ENCODE measurements at places on chromosomes 12 and 14. TPM values are rescaled to one million over a fixed set of nuclear protein-coding genes. Genes with fewer than 3 reads are reported as not detected.

GRCh38 chr12:96850676-96851075 is 56.4 kb upstream of the NEDD1 start:
- DNase-seq, result no peak

- no peak for DNase-seq
Measured at GRCh38 chr12:47107446-47107845, 27.7 kb upstream of the AMIGO2 start.

- DNase-seq, result no peak
Measured at GRCh38 chr12:89370421-89370831, 18.1 kb upstream of the DUSP6 start.

DNA sequence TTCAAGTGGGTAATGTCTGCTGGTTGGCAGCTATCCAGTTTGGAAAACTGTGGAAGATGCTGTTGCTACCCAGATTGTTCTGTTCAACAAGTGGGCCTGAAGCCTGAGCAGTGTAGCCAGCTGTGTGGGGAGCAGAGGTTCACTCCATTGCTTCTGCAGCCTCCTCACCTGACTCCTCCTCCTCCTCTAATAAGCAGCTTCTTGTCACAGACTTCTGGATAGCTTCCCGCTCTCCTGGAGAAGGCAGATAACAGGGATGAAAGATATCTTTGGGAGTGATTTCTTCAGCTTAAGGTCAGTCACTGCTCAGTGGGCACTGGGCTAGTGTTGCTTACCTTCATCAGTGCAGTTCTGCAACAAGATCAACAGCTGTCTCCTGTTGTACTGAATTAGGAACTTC is 2.0 kb downstream of the POP5 start:
- no peak for DNase-seq

DNA sequence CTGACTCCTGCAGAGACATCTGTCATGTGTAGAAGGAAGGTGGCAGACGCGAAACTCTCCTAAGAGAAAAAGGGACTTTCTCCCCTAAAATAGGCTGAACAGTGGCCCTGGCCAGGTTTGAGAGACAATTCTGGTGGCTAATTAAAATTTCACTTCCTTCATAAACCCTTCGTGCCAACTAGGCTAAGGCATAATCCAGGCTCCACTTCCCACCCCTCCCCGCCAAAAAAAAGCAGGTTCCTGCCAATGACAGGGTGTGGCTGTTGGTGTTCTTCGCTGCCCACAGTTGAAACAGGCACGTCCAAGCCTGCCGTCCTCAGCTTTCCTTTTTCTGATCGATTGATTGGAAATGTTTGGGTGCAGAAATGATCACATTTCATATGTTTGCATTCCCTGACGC is 144.6 kb downstream of the GCH1 start:
- DNase-seq, result no peak

DNA sequence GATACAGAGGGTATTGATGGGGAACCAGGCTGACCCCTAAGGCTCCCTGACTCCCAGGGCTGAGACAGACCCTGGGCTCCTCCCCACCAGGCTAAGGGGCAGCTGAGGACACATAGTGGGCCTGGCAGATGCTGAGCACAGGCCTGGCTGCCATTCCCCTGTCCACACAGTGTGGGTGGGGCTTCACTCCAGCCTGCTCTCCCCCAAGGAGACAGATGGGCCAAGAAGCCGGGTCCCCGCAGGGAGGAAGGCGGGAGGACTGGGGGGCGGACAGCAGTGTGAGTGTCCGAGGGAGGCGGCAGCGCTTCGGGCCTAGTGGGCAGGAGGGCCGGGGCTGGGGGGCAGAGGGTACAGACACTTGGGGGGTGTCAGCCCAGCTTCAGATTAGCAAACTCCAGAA is 32.0 kb downstream of the RFLNA start:
- no peak for DNase-seq

DNA sequence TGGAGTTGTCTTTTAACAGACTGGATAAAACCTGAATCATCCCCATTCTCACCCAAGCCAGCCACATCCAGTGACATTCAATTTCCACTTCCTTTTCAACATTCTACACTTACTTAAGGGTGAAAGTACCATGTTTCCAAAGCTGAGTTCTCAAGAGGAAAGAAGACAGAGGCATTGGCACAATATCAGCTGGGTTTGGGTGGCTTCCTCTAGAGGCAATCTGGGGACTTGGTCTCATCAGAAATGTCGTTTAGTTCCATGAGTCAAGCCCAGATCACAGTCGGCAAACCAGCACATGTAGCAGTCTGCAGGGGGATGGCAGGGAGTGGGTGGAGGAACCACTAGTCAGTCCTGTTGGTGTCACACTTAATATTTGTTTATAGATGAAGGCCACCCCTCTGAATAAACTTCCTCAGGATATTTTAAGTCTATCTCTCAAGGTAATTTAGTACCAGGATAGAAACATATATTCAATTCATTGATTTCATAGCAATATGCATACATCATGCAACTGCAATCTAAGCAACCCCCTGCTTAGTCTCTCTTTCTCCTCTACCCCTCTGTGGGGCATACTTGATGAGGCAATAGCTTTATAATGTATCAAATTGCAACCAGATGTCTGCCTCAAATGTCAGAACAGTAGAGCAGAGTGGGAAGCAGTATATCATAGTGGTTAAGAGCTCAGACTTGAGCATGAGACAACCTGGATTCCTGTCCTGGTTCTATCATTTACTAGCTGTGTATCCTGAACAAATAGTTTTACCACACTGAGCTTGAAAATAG is 3.0 kb downstream of the SRRM4 start:
- DNase-seq, result no peak

GRCh38 chr14:68797121-68797670 is 4.3 kb upstream of the ZFP36L1 start:
- peak; percentile 28 for DNase-seq

GRCh38 chr14:26596543-26597061 is 1.2 kb downstream of the NOVA1 start:
- DNase-seq, result no peak

DNA sequence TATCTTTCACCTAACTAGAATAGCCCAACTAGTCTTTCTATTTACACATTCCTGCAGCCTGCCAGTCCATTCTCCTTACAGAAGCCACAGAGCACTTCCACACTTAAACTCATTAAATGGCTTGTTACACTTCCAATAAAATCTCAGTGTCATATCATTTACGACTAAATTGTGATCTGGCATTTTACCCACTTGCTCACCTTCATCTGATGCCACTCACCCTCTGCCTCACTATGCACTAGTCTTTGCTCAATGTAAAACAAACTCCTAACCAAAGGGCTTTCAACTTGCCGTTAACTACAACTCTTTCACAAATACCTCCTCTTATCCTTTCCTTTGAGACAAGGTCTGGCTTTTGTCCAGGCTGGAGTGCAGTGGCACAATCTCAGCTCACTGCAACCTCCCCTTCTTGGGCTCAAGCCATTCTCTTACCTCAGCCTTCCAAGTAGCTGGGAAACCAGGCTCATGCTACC is 24.1 kb downstream of the YAF2 start:
- DNase-seq, result no peak

DNA sequence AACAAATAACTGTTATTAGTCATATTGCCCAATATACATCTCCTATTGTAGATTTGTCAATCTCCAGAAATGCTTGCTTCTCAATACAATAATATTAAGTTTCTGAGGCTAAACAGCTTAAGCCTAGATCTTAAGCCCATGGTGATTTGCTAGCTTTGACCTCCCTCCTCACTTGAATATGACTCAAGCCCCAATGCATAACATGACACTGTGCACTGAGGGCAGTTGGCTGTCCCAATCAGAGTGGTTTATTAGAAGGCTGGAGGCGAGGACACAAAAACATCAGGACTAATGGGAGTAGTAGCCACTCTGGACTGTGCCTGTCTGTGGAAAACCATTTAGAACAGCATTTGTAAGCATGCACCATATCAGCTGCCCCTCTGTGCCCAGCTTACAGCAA is 81.1 kb upstream of the GTF2A1 start:
- no peak for DNase-seq

- no peak for DNase-seq
Measured at GRCh38 chr14:41034969-41035368, 571.7 kb upstream of the LRFN5 start.

DNA sequence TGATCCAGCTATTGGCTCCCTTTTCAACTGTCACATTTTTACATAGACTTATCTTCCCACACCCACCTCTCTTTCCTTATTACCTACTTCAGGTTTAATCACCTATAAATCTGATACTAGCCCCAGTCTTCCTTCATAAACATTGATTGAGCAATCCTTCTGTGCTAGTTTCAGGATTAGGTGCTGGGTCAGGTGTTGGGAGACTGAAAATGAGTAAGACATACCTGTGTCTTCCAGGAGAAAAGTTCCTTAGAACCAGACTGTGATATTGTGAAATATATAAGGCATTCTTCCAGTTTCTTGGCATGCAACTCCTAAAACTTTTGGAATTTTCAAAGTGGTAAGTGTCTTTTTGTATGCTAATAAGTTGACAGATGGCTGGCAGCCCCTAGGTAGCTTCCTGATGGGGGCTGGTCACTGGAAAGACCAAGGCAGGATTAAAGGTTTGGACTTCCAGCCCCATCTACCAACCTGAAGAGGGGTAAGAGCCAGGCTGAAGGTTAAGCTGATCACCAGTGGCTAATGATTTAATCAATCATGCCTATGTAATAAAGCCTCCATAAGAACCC is 4.6 kb downstream of the ANO6 start:
- DNase-seq, result no peak

- no peak for DNase-seq
Measured at GRCh38 chr14:54617467-54617866, 50.5 kb downstream of the SAMD4A start.

- no peak for DNase-seq
Measured at GRCh38 chr12:130829391-130830245, 9.4 kb downstream of the STX2 start.

DNA sequence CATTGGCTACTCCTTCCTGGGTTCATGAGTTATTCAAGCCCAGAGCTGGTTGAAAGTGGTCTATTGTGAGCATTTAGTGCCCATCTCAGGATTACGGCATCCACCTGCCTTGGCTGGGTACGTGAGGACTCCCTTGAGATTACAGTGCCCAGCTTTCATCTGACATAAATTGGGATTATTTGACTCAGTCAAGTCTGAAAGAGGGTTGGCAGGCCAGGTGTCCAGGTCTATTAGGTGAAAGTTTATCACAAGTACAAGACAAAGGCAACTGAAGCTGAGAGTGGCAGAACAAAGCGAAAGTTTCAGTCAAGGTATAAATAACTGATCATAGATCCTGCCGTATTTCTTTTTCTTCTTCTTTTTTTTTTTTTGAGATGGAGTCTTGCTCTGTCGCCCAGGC is 84.6 kb upstream of the ATF7IP start:
- DNase-seq, result no peak

DNA sequence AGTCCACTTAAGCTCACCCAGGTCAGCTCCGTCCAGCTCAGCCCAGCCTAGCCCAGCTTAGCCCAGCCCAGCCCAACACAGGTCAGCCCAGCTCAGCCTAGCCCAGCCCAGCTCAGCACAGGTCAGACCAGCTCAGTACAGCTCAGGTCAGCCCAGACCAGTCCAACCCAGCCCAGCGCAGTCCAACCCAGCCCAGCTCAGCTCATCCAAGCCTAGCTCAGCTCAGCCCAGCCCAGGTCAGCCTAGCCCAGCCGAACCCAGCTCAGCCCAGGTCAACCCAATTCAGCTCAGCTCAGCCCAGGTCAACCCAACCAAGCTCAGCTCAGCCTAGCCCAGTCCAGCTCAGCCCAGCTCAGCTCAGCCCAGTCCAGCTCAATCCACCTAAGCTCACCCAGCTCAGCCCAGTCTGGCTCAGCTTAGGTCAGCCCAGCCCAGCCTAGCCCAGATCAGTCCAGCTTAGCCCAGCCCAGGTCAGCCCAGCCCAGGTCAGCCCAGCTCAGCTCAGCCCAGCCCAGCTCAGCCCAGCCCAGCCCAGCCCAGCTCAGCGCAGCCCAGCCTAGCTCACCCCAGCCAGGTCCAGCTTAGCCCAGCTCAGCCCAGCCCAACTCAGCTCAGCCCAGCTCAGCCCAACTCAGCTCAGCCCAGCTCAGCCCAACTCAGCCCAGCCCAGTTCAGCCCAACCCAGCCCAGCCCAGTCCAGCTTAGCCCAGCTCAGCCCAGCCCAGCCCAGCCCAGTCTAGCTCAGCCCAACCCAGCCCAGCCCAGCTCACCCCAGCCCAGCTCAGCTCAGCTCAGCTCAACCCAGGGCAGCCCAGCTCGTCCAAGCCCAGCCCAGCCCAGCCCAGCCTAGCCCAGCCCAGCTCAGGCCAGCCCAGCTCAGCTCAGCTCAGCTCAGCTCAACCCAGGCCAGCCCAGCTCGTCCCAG is 184.0 kb downstream of the TMEM121 start:
- no peak for DNase-seq

DNA sequence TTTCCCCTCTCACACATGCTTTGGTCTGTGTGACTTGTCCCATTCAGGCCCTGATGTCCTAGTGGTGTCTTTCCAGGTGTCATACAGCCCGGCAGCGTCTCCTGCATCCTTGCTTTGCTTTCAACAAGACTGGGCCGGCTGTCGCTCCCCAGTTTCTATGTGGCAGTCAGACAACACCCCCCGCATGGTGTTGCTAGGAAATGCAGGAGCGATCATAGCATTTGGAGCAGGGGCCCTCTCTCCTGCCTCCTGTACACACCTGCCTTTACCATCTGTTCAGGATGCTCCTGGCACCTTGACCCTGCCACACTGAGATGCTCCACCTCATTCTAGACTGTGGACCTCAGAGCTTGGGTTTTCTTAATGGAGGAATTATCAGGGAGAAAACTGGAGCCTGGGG is 29.5 kb downstream of the CACNA1C start:
- DNase-seq, result no peak

DNA sequence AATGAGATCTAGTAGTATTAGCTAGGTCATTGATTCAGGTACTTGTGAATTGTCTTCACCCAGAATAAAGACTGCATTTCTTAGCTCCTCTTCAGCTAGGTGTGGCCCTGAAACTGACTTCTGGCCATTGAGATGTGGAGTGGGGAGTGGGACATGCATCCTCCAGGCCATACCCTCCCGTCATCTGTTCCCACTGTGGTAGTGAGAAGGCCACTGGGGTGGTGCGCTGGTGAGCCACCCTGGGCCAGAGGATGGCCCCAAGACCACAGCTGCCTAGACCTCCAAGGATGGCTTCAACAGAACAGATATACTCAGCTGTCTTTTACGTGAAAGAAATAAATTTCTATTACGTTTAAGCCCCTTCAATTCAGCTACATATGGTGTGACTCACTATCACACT is 36.5 kb downstream of the TRIM9 start:
- DNase-seq, result no peak

GRCh38 chr14:101027966-101028365 is 124.4 kb upstream of the RTL1 start:
- DNase-seq, result no peak

The TPH2 gene
- total RNA-seq, result not detected

The PDE3A gene
- total RNA-seq, result 0.02 TPM

The PTPRQ gene
- not detected for total RNA-seq

The OTOGL gene
- total RNA-seq, result not detected

The ACVRL1 gene
- total RNA-seq, result 1.4 TPM

The RASSF3 gene
- total RNA-seq, result 39.2 TPM

The RNASE3 gene
- total RNA-seq, result not detected

The CMAS gene
- total RNA-seq, result 73.3 TPM

The CIROP gene
- not detected for total RNA-seq

All from K562 (cell line).